ENCODE measurements at places on chromosomes 5 and 9.

GRCh38 chr5:153674356-153674755 lies 183.9 kb downstream of the GRIA1 start:
- DNase-seq, result no peak

GRCh38 chr5:132466433-132467286 lies 23.9 kb downstream of the IRF1 start:
- DNase-seq, result peak; percentile 54

DNA sequence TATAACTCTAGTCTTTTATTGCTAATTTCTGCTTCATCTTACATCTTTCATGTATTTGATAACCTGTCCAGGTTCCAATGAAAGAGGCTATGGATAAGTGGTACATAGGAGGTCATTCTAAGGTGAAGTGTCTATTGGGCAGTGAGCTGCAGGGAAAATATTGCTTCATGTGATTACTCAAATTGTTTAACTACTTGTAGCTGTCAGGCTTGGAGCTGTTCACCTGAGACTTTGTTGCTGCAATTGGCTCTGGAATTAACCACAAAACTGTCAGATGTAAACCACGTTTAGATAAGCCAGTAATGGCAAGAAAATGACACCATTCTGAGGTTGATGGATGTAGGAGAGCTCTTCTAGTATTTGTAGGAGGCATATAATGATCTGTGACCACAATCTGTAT lies 26.0 kb downstream of the ADAMTSL1 start:
- DNase-seq, result no peak

DNA sequence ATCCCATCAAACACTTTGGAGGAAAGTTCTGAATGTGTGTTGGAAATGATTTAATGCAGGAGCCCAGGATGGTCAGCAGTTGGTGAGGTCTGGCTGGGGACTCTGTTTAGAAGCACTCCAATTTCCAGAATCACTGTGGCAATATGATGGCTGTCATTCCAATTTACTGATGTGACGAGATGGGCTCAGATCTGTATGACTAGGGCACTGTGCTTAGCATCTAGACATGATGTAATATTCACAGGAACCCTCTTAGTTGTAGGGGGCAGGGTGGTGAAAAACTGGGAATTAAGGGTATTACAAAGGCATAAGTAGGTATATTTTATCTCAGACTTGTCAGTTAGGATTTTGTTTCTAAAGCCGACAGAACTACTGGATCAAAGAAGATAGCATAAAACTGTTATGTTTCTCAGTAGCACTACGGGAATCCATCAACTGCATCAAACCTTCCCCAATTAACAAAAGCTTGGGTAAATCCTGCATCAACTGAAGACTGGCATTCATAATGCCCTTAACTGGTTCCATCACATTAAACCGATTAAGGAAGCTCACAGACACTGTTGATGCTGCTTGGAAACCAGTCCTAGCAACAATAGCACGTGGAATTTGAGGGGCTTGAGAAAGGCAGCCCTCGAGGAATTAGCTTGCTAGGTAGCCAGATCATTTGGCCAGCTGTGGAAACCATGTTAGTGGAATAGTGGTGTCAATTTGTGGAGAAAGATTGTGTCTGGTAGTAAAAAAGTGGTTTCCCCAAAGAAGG lies 86.1 kb downstream of the SV2C start:
- no peak for DNase-seq

GRCh38 chr9:26261503-26262330 lies 583.5 kb upstream of the TUSC1 start:
- DNase-seq, result no peak

DNA sequence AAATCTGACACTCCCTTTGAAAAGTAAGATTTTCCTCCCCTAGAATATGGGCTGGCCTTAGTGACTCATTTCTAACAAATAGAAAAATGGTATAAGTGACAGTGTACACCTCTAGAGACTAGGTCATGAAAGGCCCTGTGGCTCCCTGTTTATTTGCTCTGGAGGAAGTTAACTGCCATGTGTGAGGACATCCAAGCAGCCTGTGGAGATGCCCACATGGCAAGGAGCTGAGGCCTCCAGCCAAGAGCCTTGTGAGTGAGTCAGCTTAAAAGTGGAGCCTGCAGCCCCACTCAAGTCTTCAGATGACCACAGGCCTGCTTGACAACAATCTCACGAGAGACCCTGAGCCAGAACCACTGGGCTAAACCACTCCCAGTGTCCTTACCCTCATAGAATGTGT lies 128.1 kb upstream of the LHFPL2 start:
- no peak for DNase-seq

All from activated T-helper 1 cell treated with Interleukin-2 at 50 U/mL for 16 hours (primary cell).